Large intestine (tissue), 12 donors: ENCODE measurements at places on chromosomes 5 and 9. TPM values are rescaled to one million over a fixed set of nuclear protein-coding genes. Genes with fewer than 3 reads are reported as not detected.

- DNase-seq, result no peak
These were observed 161.5 kb upstream of the KIF2A start for GRCh38 chr5:62144401-62145022.

- no peak for DNase-seq
These were observed 6.1 kb downstream of the CSNK1G3 start for GRCh38 chr5:123518111-123518510.

The ENTPD2 gene
- polyA plus RNA-seq, result 9.9 TPM

The C9orf50 gene
- polyA plus RNA-seq, result 0.33 TPM
